Heart right ventricle (tissue), 16 donors: ENCODE measurements at places on chromosomes 1 and 21. TPM values are rescaled to one million over a fixed set of nuclear protein-coding genes. Genes with fewer than 3 reads are reported as not detected.
A peak's percentile ranks its signal among the peaks of the same experiment; 100 is the strongest.

Gene TMEM54
- total RNA-seq = 22.5 TPM

- DNase-seq = no peak
Observed at GRCh38 chr1:231446138-231446537, 24.1 kb upstream of the EGLN1 start.

Gene FCAMR
- total RNA-seq = not detected

DNA sequence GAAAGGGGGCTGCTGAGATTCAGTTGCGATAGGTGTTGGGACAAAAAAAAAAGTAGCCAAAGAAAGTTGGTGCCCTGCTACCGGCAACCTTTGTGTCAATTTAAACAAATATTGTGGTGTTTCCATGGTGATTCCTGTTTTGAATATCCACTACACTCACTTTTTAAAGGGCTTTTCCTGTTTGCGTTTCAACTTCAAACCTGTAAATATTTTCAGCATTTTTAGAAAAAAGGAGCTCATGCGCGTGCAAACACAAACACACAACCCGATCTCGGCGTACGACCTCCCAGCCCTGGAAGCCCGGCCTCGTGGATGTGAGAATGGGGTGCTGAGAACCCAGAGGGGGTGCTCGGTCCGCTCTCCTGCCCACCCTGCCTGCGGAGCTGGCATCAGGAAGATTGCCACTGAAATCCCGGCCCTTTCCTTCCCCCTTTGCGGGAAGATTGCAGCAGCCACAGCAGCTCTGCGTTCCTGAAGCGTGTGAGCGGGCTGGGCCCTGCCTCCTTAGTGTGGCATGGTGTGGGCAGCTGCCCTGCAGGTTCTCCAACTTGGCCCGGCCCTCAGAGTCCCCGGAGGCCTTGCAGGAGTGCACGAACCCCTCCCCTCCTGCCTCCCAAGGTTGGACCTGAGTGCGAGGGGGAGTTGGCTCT lies 34.8 kb downstream of the CASZ1 start:
- DNase-seq = no peak

Gene SH2D1B
- 0.18 TPM for total RNA-seq

- DNase-seq = no peak
Observed at GRCh38 chr1:96772972-96773371, 51.4 kb downstream of the PTBP2 start.

GRCh38 chr21:17903029-17903806 lies 84.1 kb upstream of the C21orf91 start:
- DNase-seq = no peak

Gene CNR2
- total RNA-seq = not detected

Gene LEFTY1
- total RNA-seq = 0.57 TPM

Gene CD5L
- total RNA-seq = not detected

Gene TNFRSF14
- 7.5 TPM for total RNA-seq

GRCh38 chr1:205285381-205286101 lies 36.0 kb downstream of the NUAK2 start:
- no peak for DNase-seq

GRCh38 chr1:95956215-95956614 lies 722.2 kb downstream of the RWDD3 start:
- no peak for DNase-seq

- DNase-seq = peak; percentile 20
Observed at GRCh38 chr1:53899206-53899628, 5.2 kb downstream of the DIO1 start.

- DNase-seq = peak; percentile 21
Observed at GRCh38 chr21:45472445-45473365, 67.7 kb downstream of the COL18A1 start.

Gene CATSPERE
- total RNA-seq = 0.28 TPM

DNA sequence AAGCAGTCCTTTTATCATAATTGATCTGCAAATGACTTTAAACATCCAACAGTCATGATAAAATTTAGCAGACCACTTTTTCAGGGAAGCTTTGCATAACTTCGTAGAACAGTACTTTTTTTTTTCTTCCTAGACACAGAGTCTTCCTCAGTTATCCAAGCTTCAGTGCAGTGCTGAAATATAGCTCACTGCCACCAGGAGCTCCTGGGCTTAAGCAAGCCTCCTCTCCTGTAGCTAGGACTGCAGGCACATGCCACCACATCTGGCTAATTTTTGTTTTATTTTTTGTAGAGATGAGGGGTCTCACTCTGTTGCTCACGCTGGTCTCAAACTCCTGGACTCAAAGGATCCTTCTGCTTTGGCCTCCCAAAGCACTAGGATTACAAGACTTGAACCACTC lies 3.8 kb downstream of the F13B start:
- DNase-seq = no peak

Gene ZNF648
- total RNA-seq = not detected

Gene UBE2G2
- total RNA-seq = 89.5 TPM

Gene VANGL2
- total RNA-seq = 1.2 TPM
